HS-27A (cell line): ENCODE measurements at places on chromosomes 5 and 9.

DNA sequence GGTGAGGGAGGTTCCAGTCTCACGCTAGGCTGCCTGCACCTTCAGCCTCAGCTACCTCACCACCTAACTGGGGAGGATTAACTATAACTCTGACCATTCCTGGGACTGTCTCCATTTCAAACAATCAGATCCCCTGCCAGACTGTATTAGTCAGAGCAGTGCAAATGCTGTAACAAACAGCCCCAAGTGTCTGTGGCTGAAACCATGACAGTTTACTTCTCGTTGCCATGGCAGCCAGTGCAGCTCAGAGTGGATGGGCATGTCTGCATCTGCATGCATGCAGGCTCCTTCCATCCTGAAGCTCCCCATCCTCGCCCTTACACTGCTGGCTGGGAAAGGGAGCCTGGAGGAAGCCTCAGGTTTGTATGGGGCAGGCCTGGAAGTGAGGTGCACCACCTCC is 86.7 kb downstream of the KCNIP1 start:
- no peak for DNase-seq

GRCh38 chr5:21184581-21184980 is 1196.6 kb upstream of the CDH18 start:
- no peak for DNase-seq

GRCh38 chr5:171745602-171746001 is 40.0 kb upstream of the SMIM23 start:
- DNase-seq: no peak

DNA sequence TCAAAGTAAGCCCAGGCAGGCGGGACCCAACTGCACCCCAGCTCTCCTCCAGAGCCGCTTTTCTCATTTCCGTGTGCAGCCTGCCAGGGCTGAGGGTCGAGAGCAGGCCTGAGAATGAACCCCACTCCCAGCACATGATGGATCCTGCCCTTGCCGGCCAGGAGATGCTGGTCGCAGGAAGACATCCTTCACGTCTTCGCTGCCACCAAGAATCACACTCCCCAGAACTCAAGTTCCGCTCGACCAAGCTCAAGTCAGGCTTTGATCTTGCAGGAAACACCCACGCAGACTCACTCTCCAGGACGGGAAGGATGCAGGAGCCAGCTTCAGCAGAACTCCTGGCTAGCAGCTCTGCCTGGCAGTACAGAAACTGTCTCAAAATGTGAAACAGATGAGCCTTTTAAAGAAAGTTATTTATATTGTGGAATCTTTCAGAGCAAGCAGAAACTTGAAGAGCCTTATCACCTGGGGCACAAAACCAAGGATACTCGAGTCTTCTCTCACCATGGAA is 102.4 kb downstream of the ROR2 start:
- DNase-seq: no peak

DNA sequence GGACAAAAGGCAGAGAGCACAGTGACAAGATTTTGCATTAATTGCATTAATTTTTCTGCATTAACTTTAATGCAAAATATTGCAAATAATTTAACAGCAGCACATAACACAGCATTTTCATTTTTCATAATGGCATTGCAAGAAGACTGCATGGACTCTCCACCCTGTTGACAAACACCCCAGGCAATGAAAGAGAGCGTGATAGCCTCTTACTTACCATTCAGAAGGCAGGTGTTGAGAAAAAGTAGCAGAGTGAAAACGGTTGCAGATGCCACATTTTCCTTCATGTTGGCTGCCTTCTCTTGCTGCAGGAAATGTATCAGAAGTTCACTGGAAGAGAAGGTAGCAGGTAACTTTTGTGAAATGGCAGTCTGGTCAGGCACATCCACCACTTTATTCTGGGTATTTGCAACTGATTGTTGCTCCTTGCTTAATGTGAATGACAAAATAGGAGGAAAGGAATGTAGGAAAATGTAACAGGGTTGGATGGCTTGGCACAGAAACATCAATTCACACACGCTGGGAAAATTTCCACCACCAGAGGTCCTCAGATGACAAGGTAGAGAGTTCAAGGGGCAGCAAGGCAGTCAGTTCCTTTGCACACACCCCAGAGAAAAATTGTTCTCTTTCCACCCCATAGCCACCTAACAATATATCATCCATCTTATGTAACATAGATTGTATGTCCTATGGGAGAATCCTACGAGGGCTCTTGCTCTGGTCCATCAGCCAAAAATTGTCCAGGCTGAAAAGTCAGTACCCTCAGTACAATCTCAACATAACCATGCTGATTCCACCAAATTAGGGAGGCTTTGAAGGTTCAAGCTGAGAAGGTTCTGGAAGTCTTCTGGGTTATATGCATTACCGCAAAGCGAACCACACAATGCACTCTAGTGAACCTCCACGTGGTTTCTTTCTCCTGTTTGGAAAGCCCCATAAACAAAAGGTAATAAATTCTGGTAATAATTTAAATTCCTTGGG is 41.9 kb upstream of the AGXT2 start:
- DNase-seq: peak; percentile 48

- no peak for DNase-seq
Measured at GRCh38 chr9:134375011-134375390, 48.7 kb downstream of the RXRA start.

DNA sequence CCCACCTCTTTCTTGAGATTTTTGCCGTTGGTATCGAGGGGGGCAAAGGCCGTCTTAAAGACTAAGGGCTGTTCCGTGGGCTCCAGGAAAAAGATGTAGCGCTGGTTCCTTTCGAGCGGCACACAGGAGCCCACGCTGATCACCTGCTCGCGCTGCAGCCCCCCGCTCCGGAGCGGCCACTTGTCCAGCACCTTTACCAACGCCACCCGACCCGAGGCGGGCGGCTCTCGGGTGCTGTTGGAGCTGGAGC is 781 bp downstream of the NRG2 start:
- no peak for DNase-seq

GRCh38 chr5:146151970-146152369 is 30.5 kb downstream of the LARS1 start:
- DNase-seq: no peak

DNA sequence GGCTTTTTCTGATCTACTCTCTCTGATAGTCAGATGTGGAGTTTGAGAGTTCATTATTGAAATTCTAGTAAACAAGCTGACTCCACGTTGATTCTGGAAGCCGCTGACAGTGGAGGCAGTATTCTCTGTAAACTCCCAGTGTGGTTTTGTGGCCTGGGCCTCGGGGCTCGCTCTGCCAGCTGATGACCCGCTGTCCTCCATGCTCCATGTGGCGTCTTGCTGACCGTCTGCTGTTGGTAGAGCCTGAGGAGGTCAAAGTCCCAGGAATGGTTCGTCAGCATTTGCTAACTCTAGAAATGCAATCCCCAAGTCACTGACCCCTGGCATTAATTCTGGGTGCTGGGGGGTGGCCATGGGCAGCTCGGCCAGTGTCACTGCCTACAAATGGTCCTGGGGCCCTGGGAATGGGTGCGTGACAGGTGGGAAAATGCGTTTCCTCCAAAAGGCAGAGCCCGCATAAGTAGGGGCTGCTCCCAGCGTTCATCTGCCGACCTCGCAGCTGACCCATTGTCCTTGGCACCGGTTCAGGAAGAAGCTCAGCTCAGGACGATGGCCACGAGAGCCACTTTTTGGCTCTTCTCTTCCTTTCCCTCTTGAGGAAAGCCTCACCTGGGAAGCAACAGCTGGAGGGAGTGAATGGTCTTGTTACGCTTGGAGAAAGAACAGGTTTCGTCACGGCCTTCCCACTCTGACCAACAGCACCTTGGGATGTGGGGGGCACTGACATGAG is 55.1 kb downstream of the MRPL36 start:
- DNase-seq: no peak

GRCh38 chr9:72985746-72986145 is 32.9 kb upstream of the ALDH1A1 start:
- DNase-seq: no peak

- no peak for DNase-seq
Measured at GRCh38 chr9:130865921-130866320, 30.7 kb downstream of the QRFP start.

GRCh38 chr9:16868701-16869100 is 1.8 kb downstream of the BNC2 start:
- no peak for DNase-seq

DNA sequence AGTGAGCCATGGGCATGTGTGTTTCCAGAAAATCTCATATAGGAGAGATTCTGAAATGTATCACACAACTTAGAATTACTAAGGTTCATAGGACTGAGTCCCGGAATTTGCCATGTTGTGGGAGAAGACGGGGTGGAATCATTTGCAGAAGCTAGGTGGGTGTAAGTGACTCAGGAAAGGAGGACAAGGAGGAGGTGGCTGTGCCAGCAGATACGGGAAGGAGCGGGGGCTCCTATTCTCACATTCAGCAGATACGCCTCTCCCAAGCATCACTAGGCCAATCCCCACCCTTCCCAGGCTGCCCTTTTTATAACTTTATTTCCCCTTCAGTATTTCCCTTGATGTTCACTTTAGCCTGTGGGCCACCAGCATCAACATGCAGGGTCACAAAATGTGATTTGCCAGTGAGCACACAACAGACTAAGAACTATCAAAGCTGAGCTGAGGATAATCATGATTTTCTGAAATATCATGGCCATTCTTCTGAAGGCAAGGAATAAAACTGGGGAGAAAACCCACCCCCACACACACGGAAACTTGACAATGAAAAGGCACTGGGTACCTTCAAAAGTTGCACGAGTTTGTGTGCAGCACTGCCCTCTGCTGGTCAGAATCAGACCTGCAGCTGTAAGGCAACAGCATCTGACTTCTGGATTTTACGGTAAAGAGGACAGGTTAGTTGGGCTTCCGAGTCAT is 133.2 kb downstream of the MTX3 start:
- no peak for DNase-seq

- DNase-seq: no peak
Measured at GRCh38 chr9:78622126-78622525, 325.2 kb downstream of the PSAT1 start.

DNA sequence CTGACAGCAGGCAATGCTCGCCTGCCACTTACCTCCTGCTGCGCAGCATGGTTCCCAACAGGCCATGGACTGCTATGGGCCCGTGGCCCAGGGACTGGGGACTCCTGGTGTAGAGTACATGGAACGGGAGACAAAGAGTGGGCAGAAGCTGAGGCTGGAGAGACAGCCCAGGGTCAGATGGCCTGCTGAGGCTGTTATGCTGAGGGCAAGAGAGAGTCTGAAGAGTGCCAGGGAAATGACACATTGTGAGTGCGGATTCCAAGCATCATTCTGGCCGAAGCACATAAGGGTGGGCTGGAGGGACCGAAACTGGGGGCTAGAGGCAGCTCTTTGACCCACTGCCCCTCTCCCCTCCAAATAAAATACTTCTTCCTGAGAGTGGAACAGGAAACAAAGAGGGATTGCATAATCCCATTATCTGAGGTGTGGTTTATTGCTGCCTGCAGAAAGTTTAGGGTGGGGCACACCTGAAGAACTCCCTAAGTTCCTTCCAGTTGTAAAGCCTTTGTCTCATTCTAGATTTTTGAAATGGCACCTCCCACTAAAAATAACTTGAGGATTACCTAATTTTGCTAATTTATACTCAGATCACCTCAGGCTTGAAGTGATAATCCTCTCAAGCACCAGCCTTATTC is 158.1 kb downstream of the ATP10B start:
- no peak for DNase-seq

DNA sequence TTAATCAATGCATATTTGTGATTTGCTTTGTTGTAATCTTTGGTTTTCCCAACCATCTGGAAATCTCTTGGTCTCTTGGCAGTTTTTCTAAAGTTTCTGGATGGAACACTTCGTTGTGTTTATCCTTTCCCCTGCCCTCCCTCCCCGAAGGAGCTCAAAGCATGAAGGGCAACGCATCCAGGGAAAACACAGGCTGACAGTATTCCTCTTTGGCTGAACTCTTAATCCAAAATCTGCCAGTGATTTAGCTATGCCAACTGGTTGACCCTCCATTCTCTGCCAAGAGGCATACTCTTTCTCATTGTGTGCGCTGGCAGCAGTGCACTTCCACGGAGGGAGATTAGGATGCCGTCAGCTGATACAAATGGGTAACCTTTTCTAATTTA is 20.5 kb downstream of the ZBTB34 start:
- no peak for DNase-seq

DNA sequence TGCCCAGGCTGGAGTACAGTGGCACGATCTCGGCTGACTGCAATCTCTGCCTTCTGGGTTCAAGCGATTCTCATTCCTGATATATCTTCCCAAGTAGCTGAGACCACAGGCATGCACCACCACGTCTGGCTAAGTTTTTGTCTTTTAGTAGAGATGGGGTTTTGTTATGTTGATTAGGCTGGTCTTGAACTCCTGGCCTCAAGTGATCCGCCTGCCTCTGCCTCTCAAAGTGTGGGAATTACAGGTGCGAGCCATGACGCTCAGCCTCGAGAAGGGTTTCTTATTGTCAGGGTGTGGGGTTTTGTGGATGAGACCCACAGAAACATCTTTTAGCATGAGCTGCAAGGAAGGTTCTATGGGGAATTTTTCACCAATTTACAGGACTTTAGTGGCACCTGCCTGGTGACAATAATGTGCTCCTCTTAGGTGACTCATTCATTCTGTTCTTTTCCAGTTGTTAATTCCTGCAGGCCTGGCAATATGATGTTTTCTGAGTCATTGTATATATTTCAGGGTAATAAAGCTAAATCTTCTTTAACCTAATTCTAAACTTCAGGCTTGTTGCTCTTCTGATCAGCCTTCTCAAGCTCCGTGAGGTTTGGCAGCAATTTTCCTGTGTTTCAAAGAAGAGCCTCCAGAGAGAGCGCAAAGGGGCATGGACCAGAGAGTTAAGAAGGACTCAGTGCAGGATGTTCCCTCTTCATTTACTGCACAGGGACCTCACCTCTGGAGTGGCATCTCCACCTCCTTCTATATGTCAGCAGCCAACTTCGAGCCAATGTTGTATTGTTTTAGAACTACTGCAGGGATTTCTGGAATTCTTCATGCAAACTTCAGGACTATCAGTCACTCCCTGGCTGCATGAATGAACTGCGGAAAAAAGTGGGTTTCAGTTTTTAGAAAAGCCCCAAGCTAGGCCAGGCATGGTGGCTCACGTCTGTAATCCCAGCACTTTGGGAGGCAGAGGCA is 77.8 kb upstream of the ZNF618 start:
- no peak for DNase-seq

- DNase-seq: no peak
Measured at GRCh38 chr5:77305956-77306355, 95.5 kb downstream of the PDE8B start.

DNA sequence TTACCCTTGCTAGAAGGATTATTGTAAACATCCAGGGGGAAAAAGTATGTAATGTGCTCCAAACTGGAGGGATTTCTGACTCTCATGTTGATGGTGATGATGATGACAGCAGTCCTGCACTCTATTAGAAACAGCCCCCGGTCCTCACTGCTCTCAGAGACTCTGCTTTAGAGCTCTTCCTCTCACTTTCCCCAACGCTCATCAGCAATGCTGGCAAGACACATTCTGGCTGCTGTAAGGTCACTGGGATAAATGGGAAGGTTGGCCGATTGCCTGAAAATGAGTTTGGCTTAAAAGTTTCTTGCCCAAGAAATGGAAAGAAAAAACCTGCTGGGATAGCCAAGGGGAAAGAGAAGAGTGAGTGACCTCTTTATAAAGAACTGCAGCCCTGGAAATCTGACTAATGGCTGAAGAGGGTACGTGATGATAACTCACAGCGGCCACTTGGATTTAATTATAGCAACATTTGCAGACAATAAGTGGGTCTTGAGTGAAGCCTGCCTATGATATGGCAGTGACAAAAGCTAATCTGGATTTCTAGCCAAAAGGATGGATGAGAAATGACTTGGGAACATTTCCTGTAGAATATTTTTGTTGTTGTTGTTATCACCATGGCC is 235.8 kb downstream of the TMEM38B start:
- DNase-seq: no peak

- no peak for DNase-seq
Measured at GRCh38 chr5:172311605-172312004, 28.0 kb upstream of the UBTD2 start.

- no peak for DNase-seq
Measured at GRCh38 chr9:78544230-78544629, 247.3 kb downstream of the PSAT1 start.
